ENCODE measurements at places on chromosomes 12 and 14.

DNA sequence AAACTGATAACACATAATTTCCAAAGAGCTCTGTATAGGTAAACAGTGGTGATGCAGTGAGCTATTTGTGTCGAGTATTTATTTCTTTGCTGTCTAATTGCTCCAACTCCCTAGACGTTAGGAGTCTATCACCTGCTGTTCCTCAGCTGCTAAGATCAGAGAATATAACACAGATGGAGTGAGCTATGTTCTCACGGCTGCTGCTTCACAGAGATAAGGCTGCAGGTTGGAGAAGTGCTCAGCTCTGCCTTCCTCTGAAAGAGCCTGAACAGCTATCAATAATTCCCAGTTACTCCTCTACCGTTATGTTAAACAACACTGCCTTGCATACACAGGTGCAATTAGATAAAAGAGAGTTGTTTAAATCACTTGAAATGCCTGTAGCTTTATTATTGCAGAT lies 103.2 kb upstream of the MDGA2 start:
- peak; percentile 23 for DNase-seq

DNA sequence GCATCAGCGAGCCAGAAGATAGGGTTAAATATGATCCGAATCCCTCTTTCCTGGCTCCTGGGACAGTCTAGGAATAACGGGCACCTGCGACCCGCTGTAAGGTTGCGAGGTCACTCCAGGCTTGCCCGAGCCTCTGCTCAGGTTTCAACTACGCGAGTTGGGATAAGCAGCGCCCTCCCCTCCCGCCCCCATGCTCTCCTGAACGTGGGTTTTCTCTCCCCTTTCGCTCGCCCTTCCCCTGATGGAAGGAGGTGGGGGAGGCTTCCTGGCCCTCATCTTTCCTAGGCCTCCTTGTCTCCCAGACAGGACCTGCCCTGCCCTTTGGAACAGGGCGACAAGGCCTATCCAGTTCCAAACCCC lies 753 bp upstream of the ATP5MC2 start:
- DNase-seq: no peak

GRCh38 chr14:86961106-86961716 lies 1031.8 kb downstream of the GALC start:
- peak; percentile 13 for DNase-seq

GRCh38 chr14:71163050-71163841 lies 256.0 kb downstream of the PCNX1 start:
- DNase-seq: no peak

DNA sequence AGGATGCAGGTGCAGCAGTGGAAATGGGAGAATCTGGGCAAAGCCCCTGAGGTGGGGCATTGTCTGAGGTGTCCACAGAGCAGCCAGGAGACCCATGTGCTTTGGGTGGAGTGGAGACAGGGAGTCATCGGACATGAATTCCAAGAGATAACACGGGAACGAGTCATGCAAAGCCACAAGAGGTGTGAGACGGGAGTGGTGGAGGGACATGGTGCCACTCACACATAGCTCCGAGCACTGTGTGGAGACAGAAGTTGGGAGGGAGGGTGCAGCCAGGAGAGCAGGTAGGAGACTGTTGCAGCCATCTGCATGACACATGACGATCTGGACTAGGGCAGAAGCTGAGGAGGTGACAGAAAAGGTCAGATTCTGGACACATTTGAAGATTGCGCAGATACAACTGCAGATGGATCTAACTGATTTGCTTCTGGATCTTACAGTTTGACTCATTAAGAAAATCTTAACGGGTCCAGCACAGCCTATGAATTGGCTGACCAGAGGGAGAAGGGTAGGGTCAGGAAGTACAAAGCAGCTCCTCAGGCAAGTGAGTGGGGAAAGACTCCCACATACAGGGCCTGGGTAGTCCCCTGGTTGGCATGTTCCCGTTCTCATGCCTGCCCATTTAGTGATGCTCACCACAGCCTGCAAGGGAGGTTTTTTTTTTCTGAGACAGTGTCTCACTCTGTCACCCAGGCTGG lies 379.8 kb downstream of the FUT8 start:
- DNase-seq: no peak

DNA sequence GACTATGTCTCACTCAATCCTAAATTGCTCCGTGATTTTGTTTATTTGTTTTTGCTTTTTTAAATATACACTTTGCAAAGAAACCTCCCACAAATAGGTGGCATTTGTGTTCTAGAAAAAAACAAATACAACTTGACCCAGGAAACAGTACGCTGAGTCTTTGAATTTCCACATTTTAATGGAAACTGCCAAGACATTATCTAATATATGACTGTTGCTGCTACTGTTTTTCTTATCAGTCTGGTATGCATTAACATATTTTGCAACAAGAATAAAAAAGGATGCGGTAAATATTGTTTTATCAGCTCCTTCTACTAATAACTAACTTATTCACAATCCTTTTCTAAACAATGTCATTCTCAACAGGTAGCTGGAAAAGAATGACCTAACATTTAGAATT lies 187.4 kb downstream of the LRIG3 start:
- DNase-seq: no peak

DNA sequence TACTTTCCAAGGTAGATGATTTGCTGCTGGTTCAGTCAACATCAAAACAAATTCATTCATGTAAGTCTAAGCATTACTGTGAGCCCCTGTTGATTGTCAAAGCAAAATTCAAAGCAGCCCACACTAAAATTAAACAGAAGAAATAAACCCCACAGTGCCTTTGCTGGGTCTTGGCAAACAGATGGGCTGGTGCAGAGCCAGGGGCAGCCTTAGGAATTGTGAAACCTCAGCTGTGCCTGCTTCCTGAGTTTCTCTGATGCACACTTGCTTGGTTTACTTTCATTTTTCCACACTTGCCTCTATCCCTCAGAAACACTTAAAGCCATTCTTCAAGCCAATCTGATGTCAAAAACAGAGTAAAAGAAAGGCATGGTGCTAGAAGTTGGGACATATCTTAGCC lies 6.6 kb upstream of the PLEKHG7 start:
- no peak for DNase-seq

DNA sequence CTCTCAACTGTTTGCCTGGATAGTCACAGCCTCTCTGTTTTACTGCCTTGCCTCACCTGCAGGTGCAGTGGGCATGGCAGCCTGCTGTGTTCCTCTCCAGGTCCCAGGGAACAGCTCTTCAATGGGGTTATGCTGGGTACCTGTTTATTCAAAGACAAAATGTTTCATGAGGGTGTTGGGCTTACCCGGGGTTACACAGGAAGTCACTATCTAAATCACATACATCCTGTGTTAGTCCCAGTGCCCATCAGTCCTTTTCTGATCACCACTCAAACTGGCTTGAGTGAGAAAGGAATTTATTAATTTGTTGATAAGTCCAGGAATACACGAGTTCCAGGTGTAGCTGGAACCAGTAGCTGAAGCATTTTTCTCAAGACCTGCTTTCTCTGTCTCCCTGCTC lies 1503.6 kb upstream of the TMEM132C start:
- no peak for DNase-seq

GRCh38 chr14:68787092-68787992 lies 5.5 kb downstream of the ZFP36L1 start:
- no peak for DNase-seq

DNA sequence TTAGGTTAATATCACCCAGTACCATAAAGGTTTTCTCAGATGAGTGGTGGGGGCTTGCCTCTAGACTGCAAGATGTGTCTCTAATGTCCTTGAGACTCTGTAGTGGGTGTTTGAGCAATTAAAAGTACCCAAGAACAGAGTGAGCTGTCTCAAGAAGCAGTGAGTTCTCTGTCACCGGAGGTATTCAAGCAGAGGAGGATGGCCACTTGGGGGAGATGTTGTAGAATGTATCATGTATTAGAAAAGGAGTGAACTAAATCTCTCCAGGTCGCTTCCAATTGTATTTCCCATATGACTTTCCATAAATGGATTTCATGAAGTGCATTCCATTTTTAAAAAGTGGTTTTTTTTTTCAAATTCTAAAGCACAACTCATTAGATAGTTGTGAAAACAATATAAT lies 35.0 kb downstream of the SLC17A8 start:
- peak; percentile 44 for DNase-seq

GRCh38 chr14:100972118-100972897 lies 68.8 kb upstream of the RTL1 start:
- DNase-seq: no peak

- DNase-seq: no peak
These were observed 225.5 kb downstream of the EPS8 start for GRCh38 chr12:15563663-15564062.

DNA sequence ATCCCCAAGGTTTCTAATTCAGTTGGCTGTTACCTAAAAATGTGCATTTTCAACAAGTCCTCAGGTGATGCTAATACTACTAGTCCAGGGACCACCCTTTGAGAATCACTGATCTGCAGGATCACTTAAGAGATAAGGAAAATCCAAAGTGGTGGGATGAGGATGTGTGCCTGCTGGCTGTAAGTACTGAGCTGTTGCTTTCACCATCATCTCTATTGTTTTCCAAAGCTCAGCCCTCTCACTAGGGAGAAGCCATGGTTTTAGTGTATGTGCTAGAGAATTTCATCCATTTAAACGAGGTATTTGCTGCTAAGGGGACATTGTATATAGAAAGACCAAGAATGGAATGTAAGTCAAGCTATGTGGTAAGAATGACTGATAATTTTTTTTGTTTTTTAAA lies 202.3 kb downstream of the KIF21A start:
- no peak for DNase-seq

DNA sequence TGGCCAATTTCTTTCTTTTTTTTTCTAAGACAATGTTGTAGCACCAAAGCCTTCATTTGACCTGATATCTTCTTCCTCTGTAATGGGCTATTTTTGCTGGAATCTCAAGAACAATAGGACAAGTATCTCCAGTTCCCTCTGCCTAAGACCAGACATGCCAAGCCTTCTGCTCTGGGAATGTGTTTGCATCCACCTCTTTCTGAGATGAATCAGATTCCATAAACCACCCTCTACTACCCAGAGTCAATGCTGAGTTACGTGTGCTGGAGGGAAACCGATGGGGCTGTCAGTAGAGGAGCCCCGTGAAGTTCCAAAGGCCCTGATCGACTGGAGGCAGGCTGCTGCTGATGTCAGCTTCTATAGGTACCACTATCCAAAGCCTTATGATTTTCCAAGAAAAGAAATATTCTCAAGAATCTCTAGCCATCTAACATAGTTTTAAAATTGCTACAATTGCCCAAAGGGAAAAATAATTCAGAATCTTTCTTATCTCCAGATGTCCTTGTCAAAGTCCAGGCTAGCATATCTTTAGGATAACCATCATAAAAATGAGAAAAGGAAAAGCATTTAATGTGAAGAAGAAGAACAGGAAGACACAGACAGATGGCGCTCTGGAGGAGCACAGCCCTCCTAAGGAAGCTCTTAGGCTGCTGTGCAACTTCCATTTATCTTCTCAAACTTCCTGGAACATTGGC lies 101.9 kb downstream of the SLC8A3 start:
- peak; percentile 42 for DNase-seq

GRCh38 chr14:48725051-48725734 lies 861.0 kb downstream of the RPS29 start:
- DNase-seq: no peak

DNA sequence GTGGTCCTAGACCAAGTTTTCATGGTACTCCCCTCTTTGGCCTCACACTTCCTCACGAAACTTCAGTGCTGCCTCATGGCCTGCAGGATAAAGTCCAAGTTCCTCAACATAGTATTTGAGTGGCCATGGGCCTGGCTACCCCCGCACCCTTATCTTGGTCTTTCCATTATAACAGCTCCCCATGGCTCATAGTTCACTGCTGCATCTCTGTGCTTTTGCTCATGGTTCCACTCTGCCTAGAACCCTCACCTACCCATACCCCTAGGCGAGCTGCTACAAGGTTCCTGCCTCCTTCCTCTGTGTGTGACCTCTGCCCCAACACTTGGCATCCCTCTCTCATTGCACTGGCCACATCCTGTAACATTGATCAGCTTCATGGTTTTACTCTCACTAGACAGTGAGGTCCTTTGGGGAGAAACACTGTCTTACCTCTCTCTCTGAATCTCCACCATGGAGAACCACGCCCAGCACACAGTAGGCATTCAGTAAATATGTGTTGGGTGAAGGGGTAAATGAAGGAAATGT lies 158.9 kb downstream of the GPR65 start:
- no peak for DNase-seq

DNA sequence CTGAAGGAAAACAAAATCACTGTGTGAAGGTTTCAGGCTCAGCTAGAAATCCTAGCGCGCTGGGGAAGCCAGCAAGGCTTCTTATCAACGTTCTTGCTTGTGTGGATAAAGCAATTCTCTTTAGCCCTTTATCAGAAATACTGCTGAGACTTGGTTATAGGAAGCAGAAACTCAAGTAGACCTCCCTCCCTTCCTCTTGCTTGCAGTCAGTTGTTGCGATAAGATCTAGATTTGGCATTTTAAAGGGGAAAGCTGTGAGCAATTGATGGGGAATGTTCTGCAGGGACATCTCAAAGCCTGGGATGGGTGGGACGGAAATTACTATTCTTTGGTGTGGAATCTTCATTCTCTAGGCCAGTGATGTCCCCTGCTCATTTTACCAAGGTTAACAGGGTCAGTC lies 76.4 kb upstream of the ANO4 start:
- no peak for DNase-seq

DNA sequence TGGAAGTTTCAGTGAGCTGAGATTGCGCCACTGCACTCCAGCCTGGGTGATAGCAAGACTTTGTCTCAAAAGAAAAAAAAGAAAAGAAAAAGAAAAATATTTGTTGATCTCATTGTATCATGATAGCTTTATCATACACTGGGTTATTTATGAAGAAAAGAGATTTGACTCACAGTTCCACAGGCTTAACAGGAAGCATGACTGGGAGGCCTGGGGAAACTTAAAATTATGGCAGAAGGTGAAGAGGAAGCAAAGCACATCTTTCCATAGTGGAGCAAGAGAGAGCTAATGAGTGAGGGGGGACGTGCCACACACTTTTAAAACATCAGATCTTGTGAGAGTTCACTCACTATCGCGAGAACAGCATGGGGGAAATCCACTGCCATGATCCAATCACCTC lies 72.7 kb upstream of the FUT8 start:
- no peak for DNase-seq

DNA sequence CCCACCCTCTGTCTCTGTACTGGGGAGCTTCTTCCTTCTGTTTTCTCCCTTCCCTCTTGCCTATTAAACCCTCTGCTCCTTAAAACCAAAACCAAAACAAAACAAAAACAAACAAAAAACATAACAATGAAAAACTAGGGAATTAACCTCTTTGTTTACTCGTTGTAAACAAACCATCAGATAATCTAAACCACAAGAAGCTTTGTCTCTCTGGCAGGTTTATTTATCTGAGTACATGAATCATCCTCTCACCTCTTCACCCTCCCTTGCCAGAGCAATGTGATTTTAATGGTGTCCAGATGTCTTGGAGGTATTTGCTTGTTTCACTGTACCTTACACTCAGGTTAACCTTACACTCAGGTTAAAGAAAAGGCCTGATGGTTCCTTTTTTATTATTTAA lies 66.1 kb downstream of the DYRK2 start:
- no peak for DNase-seq

GRCh38 chr12:19833775-19834501 lies 394.6 kb downstream of the AEBP2 start:
- DNase-seq: no peak

DNA sequence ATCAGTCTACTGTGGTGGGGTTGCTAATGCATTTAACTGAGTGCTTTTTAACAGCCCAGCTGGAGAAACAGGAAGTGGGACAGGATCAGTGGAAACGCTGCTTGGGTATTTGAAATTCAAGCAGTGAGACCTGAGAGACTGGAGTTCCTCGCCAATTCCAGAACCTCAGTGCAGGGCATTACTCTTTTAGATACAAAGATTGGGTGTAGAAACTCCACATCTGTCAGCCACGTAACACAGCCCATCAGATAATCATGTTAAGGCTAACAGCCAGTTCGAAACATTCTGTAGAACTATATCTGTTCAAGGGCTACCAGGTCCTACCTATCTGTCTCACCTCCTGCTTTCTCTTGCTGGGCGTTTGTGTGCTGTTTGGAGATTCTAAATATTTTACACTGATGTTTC lies 45.5 kb downstream of the RAD52 start:
- DNase-seq: peak; percentile 11
